ENCODE measurements at places on chromosomes 6 and 20.

DNA sequence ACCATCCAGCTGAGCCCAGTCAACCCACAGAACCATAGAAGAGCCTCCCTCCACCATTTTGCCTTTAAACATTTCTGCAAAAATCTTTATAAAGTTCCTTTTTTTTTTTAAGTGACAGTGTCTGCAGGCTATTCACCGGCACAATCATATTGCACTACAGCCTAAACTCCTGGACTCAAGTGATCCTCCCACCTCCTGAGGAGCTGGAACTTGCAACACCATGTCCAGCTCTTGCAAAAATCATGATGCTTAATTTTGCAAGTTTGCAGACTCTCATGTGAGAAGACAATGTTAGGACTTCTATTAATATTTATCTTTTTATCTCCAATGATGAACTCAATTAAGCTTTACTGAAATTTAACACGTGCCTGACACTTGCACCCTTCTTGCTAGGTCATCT, 88.8 kb downstream of the INSM1 start:
- no peak for DNase-seq

DNA sequence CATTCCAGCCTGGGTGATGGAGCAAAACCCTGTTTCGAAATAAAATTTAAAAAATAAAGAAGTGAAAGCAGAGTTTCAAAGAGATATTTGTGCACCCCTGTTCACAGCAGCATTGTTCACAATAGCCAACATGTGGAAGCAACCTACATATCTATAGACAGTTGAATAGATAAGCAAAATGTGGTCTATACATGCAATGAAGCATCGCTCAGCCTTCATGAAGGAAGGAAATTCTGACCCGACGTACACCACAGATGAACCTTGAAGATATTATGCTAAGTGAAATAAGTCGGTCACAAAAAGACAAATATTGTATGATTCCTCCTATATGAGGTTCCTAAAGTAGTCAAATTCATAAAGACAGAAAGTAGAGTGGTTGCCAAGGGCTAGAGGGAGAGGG, 6.5 kb upstream of the NCOA6 start:
- DNase-seq, result no peak

DNA sequence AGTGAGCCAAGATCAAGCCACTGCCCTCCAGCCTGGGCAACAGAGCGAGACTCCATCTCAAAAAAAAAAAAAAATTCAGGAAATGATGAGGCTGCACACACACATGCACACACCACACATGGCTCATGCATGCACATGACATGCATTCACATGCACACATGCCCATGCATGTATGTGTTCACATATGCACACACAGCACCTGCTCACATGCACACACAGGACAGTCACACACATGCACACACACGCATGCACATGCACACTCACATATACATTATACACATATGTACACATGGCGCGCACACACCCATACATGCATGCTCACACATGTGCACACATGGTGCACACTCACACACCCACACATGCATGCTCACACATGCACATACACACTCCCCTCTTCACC, 22.5 kb downstream of the RIPOR3 start:
- DNase-seq, result no peak

- no peak for DNase-seq
These were observed 185.6 kb downstream of the ATXN1 start for GRCh38 chr6:16575655-16576054.

GRCh38 chr6:105934708-105935107, 151.4 kb upstream of the PRDM1 start:
- no peak for DNase-seq

GRCh38 chr20:2301164-2301622, 5.4 kb downstream of the TGM3 start:
- no peak for DNase-seq

- DNase-seq, result no peak
These were observed 36.6 kb downstream of the ABRACL start for GRCh38 chr6:139064981-139065665.

- DNase-seq, result no peak
These were observed 17.2 kb downstream of the ZBTB2 start for GRCh38 chr6:151374036-151374683.

DNA sequence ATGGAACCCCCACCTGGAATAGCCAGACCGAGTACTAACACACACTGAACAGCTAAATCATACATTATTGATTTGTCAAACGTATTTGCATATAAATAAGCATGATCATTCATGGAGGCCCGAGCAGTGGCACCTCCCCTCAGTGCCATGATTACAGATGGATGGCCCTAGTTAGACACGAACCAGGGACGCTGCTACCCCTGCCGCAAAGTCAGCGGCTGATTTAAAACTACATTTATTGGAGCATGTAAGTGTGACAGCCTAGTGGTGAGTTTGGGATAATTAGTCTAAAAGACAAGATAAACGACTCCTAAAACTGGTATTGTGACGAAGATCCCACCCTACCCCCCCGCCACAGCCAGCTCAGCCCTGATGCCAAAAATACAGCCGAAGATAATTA, 159.1 kb upstream of the MAFB start:
- no peak for DNase-seq

- DNase-seq, result no peak
These were observed 481.1 kb downstream of the BMP2 start for GRCh38 chr20:7248281-7249201.

DNA sequence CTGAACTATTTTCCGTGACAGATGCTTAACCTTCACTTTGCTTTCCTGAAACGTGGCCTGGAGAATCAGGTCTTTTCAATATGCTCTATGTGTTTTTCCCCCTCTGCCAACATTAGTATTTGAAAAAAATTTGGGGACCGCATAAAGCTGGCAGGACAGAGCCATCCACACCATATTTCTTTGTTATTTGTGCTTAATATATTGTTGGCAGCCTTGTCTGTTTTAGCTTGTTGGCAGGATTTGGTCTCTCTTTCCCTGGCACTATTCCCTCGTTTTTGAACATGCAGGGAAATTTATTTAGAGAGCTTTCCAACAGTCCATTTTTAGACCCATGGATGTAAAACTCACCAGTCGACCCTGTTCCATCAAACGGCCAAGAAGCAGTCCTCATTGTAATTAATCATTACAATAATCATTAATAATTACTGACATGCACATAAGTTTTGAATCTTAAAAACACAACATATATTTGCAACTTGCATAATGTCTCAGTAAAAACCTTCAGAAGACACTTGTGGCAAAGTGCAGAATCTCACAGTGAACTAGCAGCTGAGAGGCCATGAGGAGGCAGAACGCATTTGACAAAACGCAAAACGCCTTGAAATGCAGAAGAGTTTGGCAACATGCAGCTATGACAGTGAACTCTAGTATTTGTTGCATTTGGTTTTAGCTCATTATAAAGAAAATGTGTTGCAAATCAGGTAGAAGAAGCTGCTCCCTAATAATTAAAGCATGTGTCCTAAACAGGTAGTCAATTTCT, 514.2 kb downstream of the C6orf118 start:
- no peak for DNase-seq

- DNase-seq, result no peak
These were observed 43.0 kb downstream of the PRDM1 start for GRCh38 chr6:106128981-106129781.

- no peak for DNase-seq
These were observed 72.3 kb upstream of the DST start for GRCh38 chr6:56714982-56715456.

- DNase-seq, result no peak
These were observed 1009.7 kb upstream of the GJE1 start for GRCh38 chr6:141123049-141123448.

GRCh38 chr6:136365776-136366354, 76.2 kb upstream of the BCLAF1 start:
- DNase-seq, result no peak

DNA sequence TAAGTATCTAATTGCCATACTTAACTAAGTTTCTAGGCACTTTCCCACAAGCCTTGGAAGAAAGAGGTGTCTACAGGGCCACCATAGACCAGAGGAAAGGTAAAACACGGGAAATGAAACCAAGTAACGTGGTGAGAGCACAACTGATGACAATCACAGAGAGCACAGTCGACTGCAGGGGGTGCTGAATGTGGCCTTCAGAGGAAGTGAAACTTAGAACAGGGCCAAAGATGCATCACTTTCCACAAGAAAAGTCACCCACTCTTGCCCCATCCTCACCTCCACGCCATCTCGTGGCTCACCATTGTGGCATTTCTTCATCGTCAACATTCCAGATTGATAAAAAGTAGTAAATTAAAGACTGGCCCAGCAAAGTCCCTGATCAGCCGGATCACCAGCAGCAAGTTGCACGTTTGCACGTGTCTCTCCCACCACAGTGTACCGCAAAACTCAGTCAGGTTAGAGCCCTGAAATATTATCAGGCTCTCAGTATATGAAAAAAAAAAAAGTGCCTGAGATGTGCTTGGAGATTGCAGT, 31.4 kb downstream of the HIVEP2 start:
- peak; percentile 48 for DNase-seq

DNA sequence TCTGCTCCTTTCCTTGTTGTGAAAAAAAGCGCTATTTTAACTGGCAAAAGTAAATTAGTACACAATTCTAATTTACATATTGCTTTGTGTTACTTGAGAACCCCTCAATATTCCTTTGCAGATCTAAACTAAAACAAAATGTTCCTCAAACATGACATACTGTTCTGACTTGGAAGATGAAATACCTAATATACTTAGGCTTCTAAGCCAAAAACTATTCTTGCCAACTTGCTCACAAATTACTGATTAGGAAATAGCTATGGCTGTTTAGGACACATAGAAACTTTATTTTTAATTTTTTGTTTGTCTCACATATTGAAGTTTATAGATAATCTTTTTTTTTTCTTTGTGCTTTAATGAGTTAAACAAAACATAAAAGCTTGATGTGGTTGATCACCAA, 542.2 kb downstream of the GRIK2 start:
- DNase-seq, result no peak

GRCh38 chr6:15527838-15528617, 134.8 kb downstream of the DTNBP1 start:
- DNase-seq, result no peak

Data from stimulated activated CD4-positive, alpha-beta T cell treated with anti-CD3 and anti-CD28 coated beads, Interleukin-4, amount 100 ng/mL, for 4 hours (primary cell).